PC-3 (cell line): ENCODE measurements at places on chromosomes 1 and 21. TPM values are rescaled to one million over a fixed set of nuclear protein-coding genes. Genes with fewer than 3 reads are reported as not detected.

GRCh38 chr1:184022668-184023067 is 14.9 kb downstream of the COLGALT2 start:
- no peak for DNase-seq

The LCE6A gene
- total RNA-seq = not detected in 2 replicates

DNA sequence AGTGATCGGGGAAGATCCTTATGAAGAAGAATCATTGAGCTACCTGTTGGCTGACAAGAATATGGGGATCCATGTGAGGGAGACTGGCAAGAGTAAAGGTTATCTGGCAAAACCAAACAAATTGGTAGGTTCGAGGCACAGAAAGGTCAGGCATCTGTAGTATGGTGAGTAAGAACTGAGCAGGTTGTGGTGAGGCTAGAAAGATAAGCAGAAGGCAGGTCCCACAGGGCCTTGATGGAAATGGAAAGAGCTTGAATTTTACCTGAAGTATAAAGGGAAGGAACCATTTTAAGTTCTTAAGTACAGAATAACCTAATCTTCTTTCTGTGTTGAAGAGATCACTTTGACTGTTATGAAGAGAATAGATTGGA is 11.1 kb downstream of the PTPRC start:
- DNase-seq = no peak

- no peak for DNase-seq
Measured at GRCh38 chr1:174640783-174641182, 193.0 kb downstream of the GPR52 start.

DNA sequence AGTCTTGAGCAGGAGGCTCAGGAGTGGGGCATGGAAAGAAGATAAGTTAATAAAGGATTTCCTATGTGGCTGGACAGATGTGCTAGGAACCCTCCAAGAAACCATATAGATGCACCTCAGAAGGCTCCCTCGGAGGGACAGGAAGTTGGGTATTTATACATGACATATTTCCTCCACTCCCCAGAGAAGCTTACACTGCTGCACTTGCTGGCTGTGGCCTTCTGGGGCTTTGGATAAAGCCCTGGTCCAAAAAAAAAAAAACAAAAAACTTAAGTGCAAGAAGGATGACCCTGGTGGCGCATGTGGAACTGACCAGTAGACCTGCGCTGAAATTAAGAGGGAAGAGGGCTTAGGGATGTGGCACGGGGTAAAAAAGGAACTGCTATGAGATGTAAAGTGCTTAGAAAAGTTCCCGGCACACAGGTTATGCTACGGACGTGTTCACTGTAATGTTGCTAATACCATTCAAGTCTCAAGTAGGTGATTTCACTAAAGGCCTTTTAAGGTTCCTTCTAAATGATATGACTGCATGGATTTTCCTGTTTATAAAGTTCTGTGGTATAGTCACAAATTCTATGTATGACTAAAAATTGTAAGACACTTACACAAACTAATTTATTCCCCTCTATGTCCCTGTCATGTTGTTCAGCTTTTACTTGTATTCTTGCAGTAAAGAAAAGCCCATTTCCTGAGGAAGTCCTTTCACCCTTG is 253.6 kb downstream of the HMCN1 start:
- no peak for DNase-seq

- DNase-seq = peak; percentile 90
Measured at GRCh38 chr1:8701794-8702471, 115.5 kb downstream of the RERE start.

DNA sequence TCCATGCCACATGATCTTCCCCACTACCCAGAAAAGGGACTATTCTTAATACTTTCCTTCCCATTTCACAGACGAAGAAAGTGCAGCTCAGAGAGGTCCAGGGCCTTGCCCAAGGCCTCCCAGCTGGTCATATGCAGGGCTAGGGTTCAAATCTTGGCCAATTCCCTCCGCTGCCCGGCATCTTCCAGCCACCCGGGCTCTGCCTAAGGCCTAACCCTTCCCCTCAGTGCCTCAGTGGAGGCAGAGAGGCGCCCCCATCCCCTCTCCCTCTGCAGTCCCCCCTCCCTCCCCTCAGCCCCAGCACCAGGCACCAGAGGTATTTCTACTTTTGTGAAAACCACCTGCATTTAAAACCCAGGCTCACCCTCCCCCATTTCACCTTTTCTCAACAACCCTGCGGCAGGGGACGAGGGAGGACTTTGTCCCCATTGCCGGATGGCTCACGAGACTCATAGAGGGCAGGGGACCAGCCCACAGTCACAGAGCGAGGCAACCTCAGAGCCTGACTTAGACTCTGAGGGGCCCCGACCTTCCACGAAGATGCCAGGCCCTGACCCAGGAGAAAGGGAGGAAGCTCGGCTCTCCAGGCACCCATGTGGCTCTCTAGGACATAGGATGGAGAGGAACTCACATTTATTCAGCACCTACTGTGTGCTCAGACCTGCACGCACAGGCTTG is 12.3 kb downstream of the LAPTM5 start:
- no peak for DNase-seq

DNA sequence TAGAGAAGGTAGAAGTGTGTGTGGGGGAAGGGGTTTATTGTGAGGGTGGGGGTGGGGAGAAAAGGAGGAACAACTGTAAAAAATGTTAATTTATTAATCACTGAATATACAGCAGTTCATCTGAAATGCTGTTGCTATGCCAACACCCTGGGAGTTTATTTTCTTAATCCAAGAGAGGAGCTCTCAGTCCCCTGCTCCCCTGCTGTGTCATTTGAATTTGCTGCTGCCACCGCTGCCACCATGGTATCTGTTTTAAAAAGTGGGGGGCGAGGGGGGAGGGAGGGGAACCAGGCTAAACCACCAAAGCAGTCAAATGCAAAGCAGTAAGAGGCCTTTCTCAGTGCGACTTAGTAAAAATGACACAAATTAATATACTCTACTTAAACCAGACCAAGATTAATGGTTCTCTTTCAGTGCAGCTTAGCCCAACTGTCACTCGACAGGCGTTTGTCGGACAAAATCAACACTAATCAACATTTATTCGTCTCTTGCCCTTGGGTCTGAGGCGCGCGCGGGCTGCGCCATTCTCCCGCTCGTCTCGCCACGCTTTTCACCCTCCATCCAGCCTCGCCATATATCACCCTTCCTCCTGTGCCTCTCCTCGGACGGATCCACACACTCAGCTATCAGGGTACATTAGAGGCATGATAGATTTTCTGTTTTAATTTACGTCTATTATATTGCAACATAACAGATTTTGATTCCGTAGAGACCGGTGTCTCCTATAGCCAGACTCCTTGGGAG is 76.2 kb downstream of the PBX1 start:
- DNase-seq = no peak

The MCOLN3 gene
- 1.2 and 2.4 TPM in 2 replicates for total RNA-seq

- no peak for DNase-seq
Measured at GRCh38 chr1:207856276-207857023, 54.5 kb downstream of the CD34 start.

The CELA3B gene
- not detected in 2 replicates for total RNA-seq

The SPSB1 gene
- total RNA-seq = 18.1 and 32.9 TPM in 2 replicates

DNA sequence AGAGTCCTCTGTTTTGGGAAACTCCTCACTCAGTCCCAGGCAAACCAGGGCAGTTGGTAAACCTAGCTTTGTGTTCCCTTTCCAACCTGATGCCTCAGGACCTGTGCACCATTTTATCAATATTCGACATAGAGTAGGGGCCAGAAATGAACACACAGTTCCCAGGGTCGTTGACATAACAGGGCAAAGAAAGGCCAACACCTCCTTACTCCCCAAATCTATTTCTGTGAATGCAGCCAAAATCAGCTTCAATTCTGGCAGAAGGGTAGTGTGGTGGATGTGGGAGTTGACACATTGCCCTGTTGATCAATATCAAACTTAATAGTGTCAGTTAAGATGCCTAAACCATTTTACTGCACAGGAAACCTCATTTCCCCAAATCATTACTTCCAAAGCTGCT is 104.6 kb upstream of the SPATA6 start:
- DNase-seq = no peak

The CFAP141 gene
- total RNA-seq = not detected in 2 replicates

The ETV3L gene
- not detected in 2 replicates for total RNA-seq

GRCh38 chr1:50368179-50369007 is 54.9 kb downstream of the DMRTA2 start:
- peak; percentile 23 for DNase-seq

GRCh38 chr1:224554620-224555259 is 61.4 kb upstream of the CNIH3 start:
- DNase-seq = no peak

DNA sequence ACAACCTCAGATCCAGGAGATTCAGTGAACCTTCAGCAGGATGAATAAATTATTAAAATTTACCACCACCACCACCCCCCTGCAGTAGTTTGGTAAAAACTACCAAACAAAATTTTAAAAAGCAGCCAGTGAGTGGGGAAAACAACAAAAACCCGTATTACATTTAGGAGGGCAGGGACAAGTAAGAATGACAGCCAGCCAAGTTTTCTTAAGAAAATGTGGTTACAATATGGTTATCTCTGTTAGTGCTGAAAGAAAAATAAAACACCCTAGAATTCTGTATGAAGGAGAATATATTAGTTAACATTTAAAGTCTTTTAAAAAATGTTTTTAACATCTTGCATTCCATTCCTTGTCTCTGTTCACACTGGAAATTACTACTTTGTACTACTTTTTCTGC is 14.7 kb downstream of the CD46 start:
- DNase-seq = no peak

The EPB41 gene
- 41.5 and 44.9 TPM in 2 replicates for total RNA-seq

- DNase-seq = no peak
Measured at GRCh38 chr1:60591583-60591982, 490.8 kb upstream of the NFIA start.

DNA sequence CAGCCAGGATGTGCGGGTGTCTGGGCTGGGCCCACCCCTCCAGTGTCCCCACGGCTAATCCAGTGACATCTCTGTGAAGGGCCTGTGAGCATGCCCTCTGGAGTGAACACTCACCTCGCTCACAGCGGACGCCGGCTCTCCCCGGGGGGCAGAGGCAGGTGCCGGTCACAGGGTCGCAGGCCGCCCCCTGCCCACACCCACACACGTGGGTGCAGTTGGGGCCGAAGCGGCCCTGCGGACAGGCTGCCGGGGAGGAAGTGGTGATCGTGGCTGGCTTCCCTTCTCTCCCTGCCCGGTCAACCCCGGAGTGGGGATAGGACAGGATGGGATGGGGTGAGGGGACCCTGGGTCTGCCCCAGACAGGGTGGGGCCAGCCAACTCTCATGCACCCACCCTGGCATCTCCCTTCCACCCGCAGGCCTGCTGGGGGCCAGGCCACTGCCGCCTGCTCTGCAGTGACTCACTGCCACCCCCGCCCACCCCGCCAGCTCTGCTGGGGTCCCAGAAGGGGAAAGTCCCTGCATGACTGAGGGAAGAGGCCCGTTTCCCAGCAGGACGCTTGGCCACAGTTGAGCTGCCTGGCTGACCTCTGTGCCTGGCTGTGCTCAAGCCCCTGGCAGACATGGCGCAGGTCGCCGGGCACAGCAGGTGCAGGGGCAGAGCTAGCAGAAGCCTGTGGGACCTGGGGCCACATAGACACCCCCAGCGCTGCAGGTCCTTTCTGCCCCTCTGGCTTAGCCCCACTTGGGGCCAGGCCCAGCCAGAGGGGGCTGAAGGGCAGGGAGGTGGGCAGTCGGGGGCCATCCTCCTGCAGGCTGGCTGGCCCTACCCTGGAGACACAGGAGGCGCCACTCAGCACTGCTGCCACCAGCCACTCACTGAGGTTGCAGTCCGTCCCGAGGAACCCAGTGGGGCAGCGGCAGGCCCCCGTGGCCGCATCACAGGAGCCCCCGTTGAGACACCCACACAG is 41.6 kb downstream of the ARHGEF16 start:
- DNase-seq = no peak

DNA sequence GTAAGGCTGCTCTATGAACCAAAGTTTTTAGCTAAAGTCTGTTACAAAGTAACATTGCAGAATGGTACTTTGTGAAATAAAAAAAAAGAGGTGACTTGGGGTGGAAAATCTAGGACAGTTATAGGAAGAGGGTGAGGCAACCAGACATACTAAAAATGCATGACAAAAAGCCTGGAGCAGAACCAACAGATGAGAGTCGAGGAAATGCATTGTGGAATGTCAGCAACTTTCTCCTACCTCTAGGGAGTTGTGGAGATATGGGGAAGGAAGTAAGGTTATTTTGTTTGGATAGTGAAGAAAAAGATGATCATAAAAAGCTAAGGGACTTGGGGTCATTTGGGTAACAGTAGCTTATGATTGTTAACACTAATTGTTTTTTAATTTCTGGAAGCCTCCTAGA is 295.6 kb downstream of the S1PR1 start:
- no peak for DNase-seq

DNA sequence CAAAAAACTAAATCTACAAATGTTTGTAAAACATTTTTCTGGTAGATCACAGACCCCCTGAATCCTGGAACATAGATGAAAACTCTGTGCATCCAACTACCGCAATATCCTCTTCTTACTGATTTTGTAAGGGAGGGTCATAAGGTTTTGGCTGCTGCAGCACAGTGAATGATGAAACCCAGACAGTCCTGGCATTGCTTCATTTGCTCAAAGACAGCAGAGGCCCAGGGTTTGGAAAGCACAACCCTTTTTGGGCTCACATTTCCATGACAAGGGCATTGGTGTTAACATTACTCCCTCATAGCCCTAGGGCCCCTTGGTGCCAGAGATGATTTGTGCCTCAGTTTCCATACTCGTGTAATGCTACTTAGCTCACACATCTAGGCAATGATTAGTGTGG is 51.2 kb downstream of the PLXNA2 start:
- no peak for DNase-seq

- DNase-seq = no peak
Measured at GRCh38 chr1:189117072-189117770, 1360.4 kb downstream of the BRINP3 start.

The PEA15 gene
- 90.3 and 128 TPM in 2 replicates for total RNA-seq

- no peak for DNase-seq
Measured at GRCh38 chr1:219067350-219067712, 106.3 kb upstream of the LYPLAL1 start.
